Cortex of kidney (tissue), 1 donor: ENCODE measurements at places on chromosomes 12 and 14.

GRCh38 chr12:118311666-118312065 lies 61.0 kb downstream of the TAOK3 start:
- no peak for DNase-seq

DNA sequence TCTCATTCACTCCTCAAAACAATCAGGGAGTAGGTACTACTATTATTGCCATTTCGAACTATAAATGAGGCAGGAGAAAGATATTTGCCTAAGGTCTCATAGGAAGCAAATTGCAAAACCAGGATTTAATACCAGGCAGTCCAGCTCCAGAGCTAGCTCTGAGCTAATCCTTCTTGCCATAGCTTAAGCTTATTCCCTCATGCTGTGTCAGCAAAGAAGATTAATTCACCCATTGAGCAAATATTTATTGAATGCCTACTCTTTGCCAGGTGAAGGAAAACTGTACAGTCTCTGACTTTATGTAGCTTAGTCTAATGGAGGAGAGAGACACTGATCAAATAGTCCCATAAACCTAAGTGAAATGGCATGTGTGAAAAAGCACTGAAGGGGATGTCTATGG lies 19.5 kb downstream of the KCNA5 start:
- DNase-seq, result no peak

- no peak for DNase-seq
Observed at GRCh38 chr14:94462219-94462551, 9.6 kb upstream of the SERPINA11 start.

GRCh38 chr14:104597576-104597975 lies 7.0 kb downstream of the TMEM179 start:
- no peak for DNase-seq

DNA sequence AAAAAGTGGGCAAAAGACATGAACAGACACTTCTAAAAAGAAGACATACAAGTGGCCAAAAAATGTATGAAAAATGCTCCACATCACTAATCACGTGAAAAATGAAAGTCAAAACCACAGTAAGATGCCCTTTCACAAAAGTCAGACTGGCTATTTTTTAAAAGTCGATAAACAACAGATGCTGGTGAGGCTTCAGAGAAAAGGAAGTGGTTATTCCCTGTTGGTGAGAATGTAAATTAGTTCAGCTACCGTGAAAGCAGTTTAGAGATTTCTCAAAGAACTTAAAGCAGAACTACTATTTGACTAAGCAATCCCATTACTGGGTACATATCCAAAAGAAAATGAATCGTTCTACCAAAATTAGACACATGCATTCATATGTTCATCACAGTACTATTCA lies 237.0 kb downstream of the KIF21A start:
- no peak for DNase-seq

- no peak for DNase-seq
Observed at GRCh38 chr12:16300736-16301135, 23.3 kb upstream of the SLC15A5 start.

DNA sequence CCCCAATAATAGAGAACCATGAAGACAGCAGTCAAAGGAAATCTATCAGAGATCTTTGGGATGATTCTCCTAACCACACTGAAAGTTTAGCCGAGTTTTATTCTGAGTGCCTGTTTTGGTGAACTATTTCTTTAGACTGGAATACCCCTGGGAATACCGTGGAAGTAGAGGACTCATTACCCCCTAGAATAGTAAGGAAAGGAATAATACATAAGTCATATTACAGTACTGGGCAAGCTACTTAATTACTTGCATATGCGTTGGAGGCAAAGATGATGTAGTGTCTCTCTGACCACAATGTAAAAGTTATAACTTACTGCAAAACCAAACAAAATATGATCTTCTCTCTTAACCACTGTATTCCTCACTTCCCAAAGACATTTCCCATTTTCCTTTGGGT lies 25.5 kb downstream of the ZC2HC1C start:
- DNase-seq, result no peak

- DNase-seq, result no peak
Observed at GRCh38 chr12:56488041-56488955, at the start of gene GLS2. GLS2 (minus strand) TSS chr12:56488161; CDS start chr12:56488118, 43 bp downstream.

GRCh38 chr12:25241167-25242020 lies 9.3 kb downstream of the KRAS start:
- DNase-seq, result no peak

DNA sequence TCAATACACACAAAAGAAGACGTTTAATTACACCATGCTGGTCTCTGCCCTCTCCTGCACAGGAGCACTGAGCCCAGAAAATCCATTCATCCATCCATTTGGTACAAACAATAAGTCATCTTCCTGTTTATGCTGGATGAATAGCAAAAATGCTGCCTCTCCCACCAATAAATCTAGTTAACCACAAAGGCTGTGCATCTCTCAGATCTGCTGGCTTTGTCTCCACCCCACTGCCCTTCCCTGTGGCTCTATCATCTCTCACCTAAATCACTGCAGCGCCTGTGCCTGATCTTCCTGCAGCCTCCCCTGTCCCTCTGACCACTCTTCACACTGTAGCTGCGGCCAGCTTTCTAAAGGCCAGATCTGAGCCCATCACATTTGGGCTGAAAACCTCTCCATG lies 72.9 kb upstream of the DDX11 start:
- DNase-seq, result no peak

GRCh38 chr14:76312821-76313220 lies 63.1 kb upstream of the ESRRB start:
- no peak for DNase-seq

DNA sequence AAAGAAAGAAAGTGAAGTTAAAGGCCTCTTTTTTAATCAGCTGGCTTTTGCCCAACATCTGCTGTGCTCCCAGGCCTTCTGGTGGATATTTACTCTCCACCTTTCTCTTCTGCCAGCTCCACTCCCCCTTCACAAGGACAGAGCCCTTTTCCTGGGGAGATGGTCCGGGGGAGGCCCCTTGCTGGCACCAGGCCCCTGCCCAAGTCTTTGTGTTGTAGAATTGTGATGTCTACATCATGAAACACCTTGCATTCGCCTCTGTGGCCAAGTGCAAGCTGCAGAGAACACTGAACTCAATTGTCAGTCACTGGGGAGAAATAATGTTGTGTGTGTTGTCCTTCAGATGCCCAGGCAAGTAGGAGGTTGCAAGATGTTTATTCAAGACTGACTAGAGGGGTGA lies 150.3 kb downstream of the DPF3 start:
- no peak for DNase-seq

- no peak for DNase-seq
Observed at GRCh38 chr12:51643951-51644350, 52.9 kb downstream of the SCN8A start.

- DNase-seq, result no peak
Observed at GRCh38 chr14:52663850-52664249, 31.5 kb downstream of the ERO1A start.

GRCh38 chr12:49870501-49871262 lies 27.8 kb upstream of the BCDIN3D start:
- DNase-seq, result no peak

DNA sequence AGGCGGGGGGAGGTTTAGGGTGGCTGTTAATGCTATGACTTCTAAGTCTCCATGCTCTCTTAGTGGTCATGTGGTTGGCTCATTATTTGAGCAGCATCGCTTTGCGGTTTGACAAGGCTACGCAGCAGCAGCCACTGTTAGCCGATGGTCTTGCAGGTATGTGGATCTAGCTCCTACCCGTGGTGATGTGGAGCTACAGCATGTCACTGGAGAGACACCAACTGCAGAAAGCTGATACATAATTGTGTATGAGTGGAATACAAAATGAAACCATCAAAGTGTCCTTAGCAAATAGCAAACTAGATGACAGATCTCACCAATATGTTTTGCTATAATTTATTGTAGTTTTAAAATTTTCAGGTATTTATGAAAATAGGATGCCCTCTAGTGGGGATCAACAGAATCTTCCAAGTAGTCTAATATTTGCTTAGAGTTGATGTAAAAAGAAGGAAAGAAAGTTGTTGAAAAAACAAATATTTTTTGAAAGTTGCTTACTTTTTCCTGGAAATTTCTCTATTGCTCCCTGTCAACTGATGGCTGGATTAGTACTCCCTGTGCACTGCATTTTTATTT lies 94.9 kb downstream of the NAV3 start:
- DNase-seq, result no peak

DNA sequence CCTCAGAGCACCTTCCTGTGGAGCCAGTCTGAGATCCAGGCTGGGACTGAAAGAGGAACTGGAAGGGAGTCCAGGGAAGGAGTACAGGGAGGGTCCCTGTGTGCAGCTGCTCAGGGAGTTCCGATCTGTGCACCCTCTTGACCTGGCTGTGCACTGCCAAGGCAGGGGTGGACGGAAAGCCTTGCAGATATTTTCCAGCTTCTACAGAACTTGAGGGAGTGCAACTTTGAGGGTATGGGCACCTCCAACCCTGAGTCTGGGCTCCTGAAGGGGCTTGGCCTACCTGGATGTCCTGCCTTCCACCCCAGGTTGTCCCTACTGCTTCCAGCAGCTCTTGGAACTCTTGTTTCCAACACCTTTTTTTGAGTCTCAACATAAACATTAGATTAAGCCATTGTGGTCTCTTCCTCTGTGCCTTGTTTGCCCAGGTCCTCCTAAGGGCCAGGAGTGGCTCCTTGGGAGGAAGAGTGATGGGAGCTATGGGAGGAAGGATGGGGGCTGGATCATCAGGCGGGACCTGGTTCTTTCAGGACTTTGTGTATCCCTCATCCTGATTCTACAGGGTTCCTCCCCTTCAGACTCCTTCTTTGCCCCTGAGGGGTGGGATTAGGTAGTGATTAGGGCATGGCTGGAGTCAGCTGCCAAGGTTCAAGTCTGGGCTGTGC lies 3.5 kb downstream of the KRT7 start:
- DNase-seq, result no peak

- no peak for DNase-seq
Observed at GRCh38 chr12:321606-322326, 59.1 kb upstream of the SLC6A13 start.

GRCh38 chr14:63993992-63994391 lies 141.2 kb downstream of the SYNE2 start:
- DNase-seq, result no peak

GRCh38 chr12:88242571-88242925 lies 100.4 kb downstream of the TMTC3 start:
- no peak for DNase-seq

DNA sequence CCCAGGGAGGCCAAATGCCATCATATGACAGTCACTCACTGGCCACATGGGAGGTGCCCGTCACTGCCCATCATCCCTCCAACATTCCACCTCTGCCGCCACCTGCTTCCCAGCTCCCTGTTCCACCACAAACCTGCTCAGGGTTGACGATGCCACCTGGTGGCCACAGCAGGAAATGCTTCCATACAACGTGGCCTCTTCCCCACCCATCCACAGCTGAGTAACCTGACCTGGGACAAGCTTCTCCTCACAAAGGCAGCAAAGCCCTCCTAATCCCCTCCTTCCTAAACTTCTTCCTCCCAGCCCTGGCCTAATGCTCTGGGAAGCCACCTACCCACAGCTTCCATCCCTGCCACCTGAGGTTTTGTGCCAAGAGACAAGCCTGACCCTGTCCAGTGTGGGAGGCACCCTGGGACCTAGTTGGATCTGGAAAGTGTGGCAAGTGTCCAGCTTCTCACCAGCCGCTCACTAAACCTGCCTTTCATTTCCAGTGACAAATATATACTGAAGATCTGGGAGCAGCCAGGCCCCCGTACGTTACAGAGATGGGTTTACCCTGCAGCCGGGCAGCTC lies 4.3 kb downstream of the DEGS2 start:
- DNase-seq, result no peak

DNA sequence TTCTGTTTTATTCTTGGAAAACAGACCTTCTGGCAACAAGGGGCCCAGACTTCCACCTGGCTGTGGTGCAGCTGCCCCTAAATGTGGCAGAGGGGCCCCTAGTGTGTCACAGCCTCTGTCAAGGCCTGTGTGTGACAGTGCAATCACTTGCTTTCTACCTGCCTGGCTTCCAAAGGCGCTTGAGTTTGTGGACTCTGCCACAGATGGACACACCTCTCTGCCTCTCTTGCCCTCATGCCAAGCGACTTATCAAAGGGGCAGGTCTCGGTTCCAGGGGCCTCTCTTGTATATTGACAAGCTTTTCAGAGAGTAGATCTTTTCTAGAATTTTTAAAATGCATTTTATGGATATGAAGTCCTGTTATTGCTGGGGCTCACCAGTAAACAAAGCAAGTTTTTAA lies 217.2 kb downstream of the SLC15A4 start:
- no peak for DNase-seq

DNA sequence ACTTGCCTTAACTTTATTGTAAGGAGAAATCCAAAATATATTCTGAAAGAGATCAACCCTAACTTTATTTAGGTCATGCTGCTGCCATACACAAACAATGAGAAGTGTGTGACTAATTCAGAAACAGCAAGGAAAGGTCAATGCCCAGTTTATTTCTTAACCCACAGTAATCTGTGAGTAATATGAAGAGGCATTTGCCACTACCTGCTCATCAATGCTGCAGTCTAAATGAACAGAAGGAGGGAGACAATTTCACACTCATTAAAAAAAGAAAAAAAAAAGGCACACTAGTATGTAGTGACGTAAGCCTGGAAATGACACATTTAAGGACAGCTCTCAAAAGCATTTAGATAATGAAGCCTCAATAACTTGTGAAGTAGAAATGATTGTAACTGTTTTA lies 90.5 kb upstream of the FOXN3 start:
- DNase-seq, result no peak

DNA sequence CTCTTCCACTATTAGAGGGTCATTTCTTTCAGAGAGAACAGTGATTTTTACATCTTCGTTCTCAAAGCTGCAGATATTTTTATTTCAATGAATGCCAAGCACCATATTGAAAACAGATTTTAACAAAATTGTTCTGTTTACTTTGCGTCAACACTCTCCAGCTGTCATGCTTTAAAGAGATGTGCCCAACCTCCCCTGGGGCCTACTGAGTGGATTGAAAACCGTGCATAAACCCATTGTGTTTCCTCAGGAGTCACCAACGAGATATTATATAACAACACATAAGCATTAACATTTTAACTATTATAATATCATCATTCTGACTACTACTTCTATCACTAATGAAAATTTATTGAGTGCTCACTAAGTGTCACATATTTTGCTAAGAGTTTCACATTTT lies 81.6 kb downstream of the MYF5 start:
- no peak for DNase-seq

DNA sequence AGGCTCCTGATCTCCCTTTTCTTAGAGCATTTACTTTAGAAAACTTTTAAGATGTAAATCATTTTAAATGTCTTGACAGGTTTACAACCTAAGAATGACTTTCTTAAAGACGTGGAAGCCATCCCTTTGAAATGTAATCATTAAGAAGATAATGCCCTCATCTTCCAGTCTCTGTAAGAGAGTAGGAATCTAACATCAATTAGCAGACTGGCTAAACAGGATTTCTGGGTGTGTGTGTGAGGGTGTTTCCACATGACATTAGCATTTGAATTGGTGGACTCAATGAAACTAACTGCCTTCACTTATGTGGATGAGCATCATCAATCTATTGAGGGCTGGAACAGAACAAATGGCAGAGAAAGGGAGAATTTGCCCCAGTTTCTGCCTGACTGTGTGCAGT lies 329.5 kb downstream of the RPL10L start:
- DNase-seq, result no peak

DNA sequence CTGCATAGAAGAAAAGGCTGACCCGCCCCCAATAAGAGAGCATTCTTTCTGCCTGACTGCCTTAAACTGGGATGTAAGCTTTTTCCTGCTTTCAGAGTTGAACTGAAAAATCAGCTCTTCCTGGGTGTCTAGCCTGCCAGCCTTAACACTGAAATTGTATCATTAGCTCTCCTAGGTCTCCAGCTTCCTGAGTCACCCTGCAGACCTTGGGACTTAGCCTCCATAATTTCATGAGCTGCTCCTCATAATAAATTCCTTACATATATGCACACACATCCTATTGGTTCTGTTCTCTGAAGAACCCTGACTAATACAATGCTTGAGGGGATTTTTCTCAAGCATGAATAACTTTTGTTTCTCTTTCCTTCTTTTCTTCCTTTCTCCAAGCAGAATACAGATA lies 76.4 kb upstream of the FAR2 start:
- no peak for DNase-seq
